ENCODE measurements at places on chromosomes 5 and 9.

- DNase-seq, result peak; percentile 81
These were observed 99.0 kb downstream of the GTF3C4 start for GRCh38 chr9:132768932-132769905.

DNA sequence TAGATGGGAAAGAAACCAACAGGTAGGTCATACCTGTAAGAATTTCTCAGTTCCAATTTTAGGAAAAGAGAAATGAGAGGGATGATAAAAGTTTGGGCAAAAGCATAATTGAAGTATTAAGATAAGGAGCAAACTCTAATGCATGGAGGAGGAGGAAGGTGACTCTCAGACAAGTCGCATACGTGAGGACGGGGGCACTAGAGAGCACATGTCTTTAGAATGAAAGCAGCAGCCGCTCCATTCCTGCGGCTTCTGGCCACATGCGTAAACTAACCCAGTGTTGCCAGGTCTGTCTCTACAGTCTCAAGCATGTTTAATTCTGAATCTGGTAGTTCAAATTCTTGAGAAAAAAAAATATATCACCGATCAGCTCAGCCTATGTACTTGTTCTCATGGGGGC, 371.5 kb upstream of the SLC30A5 start:
- no peak for DNase-seq

DNA sequence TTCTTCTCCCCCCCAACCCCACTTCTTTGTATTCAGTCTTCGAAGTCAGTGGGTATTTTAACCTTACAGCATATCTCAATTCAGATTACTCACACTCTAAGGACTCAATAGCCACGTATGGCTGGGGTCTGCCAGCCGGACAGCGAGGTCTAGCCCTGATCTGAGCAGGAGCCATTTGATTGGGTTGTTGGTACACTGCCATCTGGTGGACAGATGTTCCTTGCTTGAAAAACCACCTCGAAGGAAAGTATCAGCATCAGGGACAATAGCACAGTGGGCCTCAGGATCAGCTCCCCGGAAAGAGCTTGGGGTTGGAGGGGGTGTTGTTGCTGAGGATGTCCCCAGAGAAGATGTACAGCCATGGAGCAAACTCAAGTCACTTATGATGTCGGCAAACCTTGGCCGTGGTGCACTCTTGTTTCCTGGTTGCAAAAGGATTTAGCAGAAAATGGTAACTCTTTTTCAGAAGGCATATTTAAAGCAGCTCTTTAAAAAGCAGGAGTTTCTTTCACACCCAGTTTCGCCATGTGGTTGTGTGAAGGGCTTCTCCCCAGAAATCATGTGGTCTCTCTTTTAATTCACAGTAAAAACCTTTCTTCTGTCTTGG, 31.7 kb upstream of the KCNMB1 start:
- no peak for DNase-seq

DNA sequence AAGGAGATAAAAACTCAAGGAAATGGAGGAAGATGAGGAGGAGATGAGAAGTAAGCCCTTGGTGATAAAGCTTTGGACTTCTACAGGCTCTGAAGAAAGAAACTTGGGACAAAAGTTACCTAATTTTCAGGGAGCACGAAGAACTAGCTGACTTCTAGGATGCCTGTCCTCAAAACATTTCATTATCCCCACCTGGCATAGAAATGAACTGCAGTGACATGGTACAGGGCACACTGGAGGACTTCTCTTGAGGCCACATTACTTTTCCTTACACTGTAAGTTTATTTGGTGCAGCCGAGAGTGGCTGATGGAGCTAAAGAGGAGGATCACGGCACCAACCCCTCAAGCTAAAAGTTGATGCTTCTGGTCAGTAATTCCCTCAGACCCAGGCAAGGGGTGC, 269.5 kb upstream of the MSX2 start:
- DNase-seq, result no peak

DNA sequence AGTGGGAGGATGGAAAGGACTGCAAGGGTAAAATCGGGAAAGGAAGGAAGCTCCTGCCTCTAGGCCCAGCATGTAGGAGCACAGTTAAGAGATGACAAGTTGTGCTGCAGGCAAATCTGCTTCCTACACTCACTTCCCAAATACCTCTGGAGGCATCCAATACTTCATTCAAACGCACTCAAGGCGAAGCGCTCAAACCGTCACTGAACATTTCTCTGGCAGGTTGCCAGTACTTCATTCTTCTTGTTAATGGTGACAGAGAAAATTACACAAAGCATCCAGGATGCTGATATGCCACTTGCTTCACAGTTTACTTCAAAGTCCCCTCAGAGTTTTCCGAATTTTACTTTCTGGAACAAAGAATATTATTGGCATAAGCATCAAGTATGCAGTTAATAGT, 59.8 kb downstream of the NREP start:
- no peak for DNase-seq

DNA sequence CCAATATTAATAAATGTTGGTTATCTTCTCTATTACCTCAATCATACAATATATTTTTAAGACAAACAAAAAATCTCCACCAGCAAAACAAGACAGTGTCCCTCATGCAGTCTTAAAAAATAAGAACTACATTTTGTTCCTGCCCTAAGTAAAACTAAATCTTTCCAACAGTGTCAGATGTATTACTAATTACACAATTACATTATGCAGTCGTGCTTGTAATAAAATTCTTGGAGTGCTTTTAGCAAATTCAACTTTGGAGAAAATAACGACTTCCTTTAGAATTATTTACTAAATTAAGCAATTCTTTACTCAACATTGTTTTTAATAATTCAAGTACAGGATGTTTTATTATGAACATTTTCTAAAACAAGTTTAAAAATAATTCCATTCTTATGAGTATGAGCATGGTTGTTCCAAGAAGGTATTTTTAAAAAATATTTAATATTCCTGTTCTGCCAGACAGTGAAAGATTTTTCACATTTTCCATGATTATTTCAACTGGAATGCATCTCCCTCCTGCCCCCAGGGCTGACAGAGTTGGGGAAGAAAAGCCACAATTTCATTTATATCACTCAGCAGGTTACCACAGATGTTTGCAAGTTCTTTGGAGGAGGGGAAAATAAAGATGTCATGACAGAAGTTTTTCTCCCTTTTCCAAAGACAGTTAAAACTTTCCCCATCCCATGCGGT, 137.9 kb downstream of the FAM114A2 start:
- DNase-seq, result no peak

DNA sequence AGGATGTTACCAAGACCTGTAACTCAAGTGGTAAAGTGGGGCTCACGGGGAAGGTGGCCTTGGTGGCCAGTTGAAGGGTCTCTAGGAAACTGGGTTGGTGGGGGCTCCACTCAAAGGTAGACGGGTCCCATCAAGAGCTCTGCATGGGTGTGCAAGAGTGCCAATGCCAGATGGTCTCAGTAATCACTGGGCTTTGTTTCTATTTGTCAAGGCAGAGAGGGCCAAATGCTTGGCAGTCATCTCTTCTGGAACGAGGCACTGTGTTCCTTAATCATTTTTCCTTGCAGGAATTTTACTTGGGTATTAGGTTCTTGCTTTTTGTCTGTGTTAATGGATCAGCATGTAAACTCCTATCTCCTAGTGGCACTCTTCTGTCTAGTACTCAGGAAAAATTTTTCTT, 220.8 kb downstream of the DIRAS2 start:
- DNase-seq, result no peak

DNA sequence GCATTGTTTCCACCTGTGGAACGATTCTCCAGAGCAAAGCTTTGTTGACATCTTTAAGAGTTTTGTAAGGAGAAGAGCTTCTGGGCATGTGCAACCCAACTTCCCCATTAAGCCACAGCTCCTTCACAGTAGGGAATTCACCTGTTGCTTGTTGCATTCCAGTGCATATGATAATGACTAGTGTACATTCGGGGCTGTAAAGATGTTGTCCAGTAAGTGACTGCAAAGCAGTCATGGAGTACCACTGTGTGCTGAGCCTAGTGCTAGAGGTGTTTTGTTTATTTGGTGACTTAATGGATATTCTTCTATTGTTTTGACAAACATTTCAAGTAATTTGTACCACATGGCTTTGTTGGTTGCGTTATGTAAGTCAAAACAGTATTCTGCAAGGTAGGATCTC, 12.8 kb downstream of the UGCG start:
- DNase-seq, result no peak

DNA sequence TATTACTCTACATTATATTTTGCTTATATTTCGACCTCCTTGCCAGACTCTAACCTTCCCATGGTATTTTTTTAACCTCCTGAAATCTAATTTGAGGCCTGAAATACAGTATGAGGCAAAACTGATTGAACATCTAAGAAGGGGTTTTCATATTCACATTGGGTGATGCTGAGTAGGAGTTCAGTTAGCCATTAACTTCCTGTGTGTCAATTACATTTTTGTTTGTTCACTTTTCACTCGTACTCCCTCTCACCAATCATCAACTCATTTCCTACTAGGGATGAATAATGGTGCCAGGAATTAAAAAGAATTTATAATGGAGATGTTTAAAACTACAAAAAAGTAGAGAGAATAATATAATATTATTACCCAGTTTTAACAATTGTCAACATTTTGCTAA, 27.6 kb upstream of the GLRA1 start:
- no peak for DNase-seq

DNA sequence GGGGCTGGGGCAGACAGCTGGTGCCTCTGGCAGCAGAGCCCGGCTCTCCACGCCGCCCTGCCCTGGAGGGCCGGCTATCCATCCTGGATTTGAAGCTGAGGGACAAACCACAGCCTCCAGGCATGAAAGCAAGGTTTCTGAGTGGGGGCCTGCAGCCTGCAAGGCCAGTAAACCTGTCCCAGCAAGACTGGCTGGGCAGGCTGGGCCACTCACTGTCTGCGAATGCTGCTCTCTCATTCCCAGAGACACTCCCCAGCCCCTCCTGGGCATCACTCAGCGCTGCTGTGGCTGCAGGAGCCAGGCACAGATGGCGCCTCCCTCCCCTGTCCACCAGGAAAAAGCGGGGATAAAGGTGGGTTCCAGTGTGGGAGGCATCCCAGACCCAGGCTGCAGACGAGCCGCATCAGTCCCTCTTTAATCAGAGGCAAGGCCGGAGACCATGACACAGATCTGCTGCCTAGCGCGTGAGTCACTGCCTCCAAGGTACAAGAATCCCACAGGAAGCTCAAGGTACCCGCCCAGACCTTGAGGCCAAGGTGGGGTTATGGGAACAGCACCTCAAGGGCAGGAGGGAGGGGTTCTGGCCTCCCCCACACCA, 118.0 kb downstream of the VAV2 start:
- no peak for DNase-seq

DNA sequence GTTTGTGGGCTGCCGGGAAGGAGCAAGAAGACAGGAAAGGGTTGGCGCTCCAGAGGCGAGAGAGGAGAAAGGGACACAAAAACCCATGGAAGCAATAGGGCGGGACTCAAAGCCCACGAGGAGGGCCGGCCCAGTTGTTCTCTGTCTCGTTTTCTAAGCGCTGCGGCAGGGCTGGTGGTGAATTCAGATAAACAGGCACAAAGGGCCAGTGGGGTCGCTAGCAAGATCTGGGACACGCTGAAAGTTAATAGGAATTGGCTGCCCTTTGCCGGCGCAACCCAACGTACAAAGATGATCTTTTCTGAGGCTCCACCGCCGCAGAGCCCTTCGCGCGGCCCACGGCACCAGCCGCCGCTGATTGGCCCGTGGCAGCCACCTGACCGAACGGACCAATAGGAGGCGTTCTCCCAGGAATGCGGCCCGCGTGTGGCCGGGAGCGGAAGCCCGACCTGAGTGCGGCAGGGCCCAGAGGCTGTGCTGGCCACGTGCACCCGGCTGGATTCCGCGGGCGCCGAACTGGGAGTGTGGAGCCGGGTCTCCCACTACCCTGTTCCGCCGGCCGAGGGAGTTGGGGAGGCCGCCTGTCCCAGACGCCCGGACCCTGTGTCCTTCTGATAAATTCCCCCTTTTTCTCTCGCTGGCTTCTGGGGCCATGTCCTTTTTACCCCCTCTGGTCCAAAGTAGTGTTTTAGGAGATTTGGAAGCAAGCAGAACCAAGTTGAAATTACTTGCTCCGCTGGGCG, 16.8 kb upstream of the NSD1 start:
- peak; percentile 92 for DNase-seq

DNA sequence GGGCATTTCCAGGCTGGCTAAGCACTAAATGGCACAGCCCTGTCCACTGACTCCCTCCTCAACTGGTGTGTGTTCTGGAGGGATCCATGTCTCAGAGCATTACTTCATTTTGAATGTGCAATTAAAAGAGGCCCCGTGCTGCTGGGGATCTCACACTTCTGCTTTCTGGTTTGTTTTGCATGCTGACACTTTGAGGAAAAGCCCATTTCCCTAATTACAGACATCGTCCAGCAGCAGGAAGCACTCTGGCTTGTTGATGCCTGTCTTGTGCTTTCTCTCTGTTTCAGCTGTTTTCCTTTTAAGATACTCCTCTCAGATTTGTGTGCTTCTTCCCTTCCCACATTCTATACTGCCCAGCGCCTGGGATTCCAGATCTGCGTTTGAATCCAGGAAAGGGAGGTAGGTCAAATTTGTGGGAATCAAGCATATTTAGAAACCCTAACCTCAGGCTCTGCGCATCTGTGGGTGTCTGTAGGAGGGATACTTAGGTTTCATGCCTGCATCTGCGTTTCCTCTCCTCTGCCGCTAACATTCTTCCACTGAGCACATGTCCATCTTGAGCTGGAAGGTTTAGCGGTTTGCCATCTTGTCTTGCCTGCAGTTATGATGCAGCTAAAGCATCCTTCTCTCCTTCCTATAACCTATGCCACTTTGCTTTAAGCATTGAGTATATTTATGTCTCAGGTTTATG, 25.7 kb downstream of the SYK start:
- peak; percentile 26 for DNase-seq
